SIG-M5 (cell line): ENCODE measurements at places on chromosomes 3 and 15.

DNA sequence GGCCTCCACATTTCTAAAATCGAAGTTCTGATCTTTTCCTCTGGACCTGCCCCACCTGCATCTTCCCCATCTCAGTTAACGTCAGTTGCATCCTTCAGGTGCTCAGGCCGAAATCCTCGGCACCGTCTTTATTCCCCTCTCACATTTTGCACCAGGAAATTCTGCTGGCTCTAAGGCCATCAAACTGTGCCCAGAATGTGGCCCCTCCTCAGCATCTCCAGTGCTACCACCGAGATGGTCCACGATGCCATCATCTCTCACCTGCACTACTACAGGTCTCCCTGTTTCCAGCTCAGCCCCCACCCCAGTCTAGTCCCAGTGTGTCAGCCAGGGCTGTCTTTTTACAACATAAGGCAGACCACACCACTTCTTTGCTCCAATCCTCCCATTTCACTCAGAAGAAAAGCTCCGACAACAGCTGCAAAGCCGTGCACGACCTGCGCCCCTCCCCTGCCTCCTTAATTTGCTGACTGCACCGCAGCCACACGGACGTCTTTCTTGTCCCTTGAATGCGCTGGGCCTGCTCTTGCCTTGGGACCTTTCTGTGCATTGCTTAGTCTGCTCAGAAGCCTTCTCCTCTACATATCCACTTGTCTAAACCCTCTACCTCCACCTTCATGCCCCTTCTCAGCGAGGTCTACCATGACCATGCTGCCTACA lies 14.4 kb downstream of the MUC20 start:
- no peak for DNase-seq

GRCh38 chr3:180630371-180630770 lies 28.4 kb downstream of the TTC14 start:
- DNase-seq = no peak

- no peak for DNase-seq
These were observed 2.5 kb upstream of the PXYLP1 start for GRCh38 chr3:141229132-141229531.

DNA sequence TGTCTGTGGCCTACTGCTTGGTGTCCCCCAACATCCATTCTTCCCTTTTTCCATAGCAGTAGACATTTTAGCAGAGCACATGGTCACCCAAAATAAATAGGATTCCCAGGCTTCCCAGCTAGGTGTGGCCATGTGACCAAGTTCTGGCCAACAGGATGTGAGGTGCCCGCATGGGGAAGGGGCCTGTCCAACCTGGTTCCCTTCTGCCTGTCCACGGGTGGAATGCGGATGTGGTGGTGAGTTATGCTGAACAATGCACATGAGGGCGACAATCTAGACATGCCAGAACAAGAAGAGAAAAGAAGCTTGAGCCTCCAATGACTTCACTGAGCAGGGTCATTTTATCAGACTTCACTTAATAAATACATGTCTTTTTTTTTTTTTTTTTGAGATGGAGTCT lies 77.6 kb upstream of the DLG1 start:
- no peak for DNase-seq

GRCh38 chr3:171704002-171704401 lies 106.3 kb downstream of the PLD1 start:
- no peak for DNase-seq

- DNase-seq = peak; percentile 56
These were observed at the start of gene SLC26A6 for GRCh38 chr3:48635222-48636021. TSS of gene SLC26A6 (minus strand) at chr3:48635461. CDS start at chr3:48635393, 68 bp downstream.

DNA sequence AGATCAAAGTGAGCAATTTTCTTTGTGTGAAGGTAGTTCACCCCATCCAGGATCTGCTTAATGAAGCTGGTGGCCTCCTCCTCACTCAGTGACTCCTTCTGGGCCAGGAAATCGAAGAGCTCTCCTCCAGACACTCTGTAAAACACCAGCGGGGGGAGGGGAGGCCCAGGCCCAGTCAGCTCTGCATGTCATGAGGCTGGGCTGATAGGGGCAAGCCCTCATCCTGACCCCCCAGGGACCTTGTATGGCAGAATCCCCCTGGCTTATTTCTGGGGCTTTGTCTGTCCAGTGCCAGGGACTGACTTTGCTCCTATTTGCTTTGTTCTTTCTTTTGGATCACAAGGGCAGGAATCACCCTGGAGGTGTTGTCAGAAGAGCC lies 74.9 kb downstream of the DAPK2 start:
- no peak for DNase-seq

GRCh38 chr15:37758412-37758811 lies 176.0 kb upstream of the TMCO5A start:
- no peak for DNase-seq
